ENCODE measurements at places on chromosomes 13 and 19.

DNA sequence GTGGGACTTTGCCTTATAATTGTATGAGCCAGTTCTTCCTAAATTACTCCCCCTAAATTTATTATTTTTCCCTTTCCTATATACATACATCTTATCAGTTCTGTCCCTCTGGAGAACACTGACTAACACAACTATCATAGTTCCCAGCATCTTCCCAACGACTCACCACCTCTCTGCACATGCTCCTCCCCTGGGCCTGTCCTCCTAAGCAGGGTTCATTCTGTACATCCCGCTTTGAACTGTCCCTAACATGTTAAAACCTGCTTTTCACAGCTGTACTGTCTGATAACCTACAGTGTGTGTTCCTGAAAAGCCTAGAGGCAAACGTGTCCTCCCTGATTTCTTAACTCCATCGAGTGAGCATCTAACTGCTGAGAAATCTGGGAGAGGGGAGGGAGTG, 141.7 kb downstream of the EFNB2 start:
- DNase-seq, result no peak

- DNase-seq, result no peak
Measured at GRCh38 chr19:38781058-38781457, 7.7 kb upstream of the LGALS7 start.

DNA sequence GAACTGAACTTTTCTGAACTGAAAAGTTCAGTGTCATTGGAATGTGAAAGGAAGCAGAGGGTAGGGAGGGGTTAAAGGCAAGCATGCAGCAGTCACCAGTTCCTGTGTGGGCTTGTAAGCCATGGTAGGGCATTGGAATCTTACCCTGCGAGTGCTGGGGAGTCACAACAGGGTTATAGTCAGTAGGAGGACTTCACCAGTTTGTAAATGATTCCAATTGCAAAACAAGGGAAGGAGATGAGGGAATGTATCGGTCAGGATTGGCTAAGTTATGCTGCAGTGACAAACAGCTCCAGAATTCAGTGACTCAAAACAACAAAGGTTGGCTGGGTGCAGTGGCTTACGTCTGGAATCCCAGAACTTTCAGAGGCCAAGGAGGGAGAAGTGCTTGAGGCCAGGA, 12.8 kb downstream of the LYPD3 start:
- no peak for DNase-seq

- DNase-seq, result no peak
Measured at GRCh38 chr13:25215253-25215575, 43.1 kb upstream of the AMER2 start.

DNA sequence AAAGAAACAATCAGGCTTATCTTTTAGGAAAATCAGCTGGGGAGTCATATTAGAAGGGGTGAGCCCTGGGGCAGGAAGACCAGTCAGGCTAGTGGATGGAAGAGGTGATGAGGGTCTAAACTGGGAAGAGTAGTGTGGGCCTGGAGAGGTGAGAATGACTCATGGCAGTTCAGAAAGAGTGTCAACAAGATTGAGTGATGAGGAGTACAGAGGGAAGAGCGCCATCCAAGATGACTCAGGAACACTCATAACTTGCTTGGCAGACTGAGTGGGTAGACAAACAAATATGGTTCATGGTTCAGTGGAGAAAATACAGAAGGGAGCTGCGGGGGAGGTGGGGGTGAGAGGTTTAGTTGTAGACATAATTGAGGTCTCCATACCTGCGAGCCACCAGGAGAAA, 17.3 kb upstream of the CLDN10 start:
- DNase-seq, result no peak

DNA sequence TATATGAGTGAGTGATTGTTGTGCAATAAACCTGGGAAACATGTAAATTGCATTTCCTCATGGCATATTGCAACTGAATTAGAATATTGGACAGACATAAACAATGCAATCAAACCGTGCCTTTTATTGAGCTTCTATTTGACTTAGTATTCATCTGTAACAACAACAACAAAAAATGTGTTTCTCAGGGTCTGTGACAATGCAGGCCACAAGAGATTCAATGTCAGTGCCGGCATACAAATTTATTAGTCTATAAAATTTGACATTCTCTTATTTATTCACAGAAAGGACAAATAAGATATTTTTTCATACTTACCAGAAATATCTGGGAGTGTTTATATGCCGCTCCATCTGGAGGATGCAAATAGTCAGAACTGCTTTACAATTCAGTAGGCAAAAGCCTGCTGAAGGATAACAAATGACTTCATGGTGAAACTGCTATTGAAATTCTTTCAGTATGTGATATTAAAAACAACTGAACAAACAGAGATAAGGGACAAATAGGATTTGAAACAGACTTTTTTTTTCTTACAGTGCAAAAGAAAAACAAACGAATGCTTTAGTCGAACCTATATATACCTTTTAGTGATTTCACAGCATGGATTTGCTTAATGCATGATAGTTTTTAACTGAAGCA, 77.2 kb downstream of the DACH1 start:
- DNase-seq, result no peak

DNA sequence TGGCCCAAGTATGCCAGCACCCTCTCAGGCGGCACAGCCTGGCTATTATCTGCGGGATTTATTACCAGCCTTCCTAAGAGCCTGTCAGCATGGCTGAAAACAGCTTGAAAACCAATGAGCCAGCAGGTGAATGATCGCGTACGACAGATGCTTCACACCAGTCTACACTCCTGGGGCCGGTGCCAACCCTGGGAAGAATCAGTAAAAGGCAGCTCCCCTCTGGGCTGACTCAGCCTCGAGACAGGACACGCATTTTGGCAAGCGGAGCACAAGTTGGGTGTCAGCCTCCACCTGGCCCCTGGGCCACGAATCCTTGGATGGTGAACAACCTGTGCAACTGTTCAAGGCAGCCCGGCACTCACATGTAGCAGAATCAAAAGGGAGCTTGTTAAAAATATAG, 15.6 kb downstream of the EMP3 start:
- DNase-seq, result no peak

DNA sequence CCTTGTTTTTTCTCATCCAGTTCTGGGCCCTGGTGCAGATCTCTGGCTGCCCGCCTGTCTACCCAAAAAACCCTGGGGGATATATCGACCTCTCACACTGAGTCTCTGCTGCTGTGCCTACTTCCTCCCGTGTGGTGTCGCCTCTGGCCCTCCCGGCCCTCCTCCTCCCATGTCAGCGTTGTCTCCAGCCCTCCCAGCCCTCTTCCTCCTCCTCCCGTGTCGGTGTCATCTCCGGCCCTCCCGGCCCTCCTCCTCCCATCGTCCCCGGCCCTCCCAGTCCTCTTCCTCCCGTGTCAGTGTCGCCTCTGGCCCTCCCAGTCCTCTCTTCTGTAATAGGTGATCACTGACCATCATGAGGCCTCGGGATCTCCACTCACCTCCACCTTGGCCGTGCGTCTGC, 81.8 kb downstream of the GPR12 start:
- no peak for DNase-seq

- no peak for DNase-seq
Measured at GRCh38 chr19:42113641-42114348, 18.5 kb downstream of the POU2F2 start.

GRCh38 chr19:10718205-10719196, 622 bp downstream of the DNM2 start:
- no peak for DNase-seq

DNA sequence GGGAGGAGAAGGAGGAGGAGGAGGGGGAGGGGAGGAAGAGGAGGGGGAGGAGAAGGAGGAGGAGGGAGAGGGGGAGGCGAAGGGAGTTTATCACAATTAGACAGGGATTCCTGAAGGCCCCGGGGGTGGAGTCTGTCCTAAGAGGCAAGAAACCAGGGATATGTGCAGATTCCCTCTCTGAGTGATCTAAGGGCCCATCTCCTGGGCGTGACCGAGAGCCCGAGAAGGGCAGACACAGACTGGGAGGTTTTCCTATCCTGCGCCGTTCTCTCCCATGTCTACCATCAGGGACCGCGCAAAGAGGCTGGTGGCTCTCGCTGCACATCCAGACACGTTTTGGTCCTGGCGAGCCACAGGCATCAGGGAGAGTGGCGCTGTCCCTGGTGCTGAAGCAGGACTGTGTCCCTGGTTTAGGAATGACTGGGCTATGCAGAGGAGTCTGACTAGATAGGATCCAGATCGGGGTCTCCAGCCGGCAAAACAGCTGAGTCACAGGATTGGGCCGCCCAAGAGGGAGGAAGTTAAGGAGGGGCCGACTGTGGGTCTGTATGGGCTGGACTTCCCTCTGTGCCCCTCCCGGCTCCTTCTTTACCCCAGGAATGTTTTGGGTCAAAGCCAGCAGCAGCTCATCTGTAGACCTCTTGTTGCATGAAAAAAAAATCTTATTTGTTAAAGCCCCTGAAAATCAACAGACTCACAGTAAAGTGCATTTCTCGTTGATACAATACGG, 17.9 kb upstream of the ZNF175 start:
- peak; percentile 35 for DNase-seq

DNA sequence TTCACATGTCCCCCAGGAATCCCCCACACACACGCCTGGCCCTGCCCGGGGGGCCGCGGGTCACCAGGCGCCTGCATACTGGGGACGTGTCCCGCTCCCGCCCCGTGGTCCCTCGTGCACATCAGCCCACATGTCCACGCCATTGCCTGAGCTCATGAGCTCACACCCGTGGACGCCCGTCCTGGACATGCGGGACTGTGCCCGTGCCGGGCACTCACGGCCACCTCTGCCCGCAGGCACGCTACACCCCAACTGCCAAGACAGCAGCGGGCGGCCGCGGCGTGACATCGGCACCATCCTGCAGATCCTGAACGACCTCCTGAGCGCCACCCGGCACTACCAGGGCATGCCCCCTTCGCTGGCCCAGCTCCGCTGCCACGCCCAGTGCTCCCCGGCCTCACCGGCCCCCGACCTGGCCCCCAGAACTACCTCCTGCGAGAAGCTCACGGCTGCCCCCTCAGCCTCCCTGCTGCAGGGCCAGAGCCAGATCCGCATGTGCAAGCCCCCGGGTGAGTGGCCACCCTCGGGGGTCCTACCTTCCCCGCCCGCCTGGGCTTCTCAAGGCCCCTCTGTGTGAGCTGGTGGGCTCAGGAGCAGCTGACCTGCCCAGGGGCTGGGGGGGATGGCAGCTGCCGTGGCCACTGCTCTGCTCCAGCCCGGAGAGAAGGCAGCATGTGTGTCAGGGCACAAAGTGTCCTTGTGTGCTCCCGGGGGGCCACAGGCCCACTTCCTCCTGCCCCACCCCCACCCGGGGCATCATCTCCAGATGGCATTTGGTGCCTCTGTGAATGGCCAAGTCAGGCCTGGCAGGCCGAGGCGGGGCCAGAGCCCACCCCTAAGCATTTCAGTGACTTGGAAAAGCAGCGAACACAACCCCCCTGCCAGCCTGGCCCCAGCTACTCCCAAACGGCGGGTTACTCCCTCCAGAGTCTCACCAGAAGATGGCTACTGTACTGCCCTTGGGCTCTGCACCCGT, 7.1 kb downstream of the MIDN start:
- no peak for DNase-seq

DNA sequence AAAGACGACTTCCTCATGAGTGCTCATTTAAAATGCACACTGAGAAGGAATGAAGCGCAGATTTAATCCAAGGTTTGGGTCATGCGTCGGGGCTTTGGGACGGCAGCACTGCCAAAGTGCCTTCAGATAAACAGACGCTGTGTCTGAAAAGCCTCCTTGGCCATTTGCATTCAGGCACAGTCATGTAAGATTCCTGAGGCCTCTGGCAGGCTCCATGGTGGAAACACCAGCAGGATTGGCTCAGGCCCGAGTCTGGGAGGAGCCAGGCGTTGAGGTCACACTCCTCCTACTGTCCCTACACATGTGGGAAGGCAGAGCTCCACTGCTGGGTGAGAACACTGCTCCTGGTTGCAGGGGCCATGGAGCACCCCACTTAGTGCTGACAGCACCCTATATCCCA, 113.3 kb upstream of the KL start:
- peak; percentile 67 for DNase-seq

DNA sequence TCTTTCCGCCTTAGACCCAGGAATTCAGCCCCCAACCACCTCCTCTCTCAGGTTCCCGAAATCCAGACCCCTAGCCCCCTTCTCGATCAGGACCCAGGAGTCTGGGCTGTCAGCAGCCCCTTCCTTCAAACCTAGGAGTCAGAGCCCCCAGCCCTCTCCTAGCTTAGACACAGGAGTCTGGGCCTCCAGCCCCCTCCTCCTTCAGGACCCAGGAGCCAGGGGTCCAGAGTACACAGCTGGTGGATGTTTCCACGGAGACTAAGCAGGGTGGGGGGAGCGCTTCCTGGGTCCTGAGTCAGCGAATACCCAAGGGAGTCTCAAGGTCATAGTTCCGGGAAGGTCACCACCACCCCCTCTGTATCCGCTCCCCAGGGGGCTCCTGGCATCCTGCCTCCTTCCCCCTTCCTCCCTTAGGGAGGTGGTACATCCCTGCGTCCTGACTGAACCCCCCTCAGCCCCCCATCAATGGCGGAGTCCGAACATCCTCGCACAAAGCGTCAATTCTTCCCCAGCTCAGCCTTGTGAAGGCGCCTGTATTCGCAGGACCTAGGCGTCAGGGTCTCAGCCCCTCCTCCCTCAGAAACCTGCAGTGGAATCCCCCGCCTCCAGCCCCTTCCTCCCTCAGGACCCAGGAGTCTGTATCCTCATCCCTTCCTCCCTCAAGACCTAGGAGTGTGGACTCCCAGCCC, 4.6 kb downstream of the CADM4 start:
- DNase-seq, result no peak

DNA sequence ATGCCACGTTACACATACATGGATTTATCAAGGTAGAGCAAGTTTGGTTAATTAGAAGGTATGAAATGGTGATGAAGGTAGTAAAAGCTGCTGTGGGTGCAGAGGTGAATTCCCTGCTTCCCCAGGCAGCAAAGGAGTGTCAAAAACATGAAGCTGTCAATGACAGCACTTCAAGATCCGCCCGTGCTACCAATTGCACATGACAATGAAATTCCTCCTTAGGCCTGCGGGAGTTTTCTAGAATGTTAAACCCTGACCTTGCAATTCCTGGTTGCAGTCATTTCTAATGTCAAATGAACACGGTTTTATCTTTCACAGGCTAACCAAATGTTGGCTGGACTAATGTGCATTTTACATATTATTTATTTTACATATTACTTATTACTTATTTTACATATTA, 67.7 kb upstream of the LSM14A start:
- DNase-seq, result no peak

- DNase-seq, result no peak
Measured at GRCh38 chr13:23561261-23561660, 9.0 kb upstream of the TNFRSF19 start.
